H9 (cell line): ENCODE measurements at places on chromosomes 7 and 10.
A peak's percentile ranks its signal among the peaks of the same experiment; 100 is the strongest.

DNA sequence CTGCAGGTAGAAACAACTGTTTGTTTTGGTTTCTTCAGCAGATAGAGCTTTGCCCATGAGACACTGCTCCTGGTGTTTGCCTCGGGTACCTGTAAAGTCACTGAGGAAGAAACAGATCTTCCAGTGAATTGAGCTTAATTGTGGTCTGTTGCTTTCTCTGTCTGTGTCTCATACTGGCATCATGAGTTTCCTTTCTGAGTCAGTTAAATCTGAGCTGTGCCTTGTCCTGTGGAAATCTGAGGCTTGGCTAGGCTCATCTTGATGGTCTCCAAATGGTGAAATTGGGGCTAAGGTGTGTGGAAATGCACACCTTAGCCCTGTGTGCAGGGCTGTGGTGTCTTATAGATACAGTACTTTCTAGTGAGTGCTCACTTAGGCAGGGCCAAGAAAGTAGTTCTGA is 67.4 kb downstream of the GBF1 start:
- no peak for DNase-seq

DNA sequence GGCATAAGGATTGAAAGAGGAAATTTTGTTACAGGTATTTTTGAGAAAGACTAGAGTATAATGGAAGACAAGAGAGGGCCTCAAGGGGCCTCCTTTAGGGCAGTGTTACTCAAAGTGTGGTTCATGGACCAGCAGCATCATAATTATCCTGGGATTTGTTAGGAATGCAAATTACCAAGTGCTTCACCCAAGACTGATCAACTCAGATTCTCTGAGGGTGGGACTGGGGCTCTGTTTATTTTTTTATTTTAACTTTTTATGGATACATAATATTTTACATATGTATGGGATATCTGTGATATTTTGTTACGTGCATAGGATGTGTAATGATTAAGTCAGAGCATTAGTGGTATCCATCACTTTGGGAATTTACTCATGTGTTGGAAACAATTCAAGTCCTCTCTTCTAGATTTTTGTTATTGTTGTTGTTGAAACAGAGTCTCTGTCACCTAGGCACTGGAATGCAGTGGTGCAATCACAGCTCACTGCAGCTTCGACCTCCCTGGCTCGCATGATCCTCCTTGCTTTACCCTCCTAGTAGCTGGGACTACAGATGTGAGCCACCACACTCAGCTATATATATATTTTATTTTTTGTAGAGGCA is 2.2 kb upstream of the KCTD7 start:
- DNase-seq = no peak

GRCh38 chr10:47109906-47110305 is 190.1 kb upstream of the GDF10 start:
- DNase-seq = no peak

DNA sequence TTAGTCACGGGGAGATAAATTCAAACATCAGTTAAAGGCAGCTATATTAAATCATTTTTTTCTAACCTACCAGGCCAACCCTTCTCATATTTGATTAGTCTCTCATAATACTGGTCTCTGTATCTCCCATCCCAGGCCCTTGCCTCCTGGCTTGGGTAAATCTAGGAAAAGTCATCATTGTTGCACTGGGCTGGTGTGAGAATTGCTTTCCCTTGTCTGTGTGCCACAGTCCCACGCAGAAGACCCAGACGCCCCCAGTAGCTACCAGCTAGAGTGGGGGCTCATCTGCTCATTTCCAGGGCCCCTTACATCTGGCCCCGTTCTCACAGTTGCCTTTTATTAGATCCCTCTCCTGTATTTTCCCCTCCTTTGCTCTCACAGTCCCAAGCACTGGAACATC is 67.6 kb upstream of the VIPR2 start:
- no peak for DNase-seq

DNA sequence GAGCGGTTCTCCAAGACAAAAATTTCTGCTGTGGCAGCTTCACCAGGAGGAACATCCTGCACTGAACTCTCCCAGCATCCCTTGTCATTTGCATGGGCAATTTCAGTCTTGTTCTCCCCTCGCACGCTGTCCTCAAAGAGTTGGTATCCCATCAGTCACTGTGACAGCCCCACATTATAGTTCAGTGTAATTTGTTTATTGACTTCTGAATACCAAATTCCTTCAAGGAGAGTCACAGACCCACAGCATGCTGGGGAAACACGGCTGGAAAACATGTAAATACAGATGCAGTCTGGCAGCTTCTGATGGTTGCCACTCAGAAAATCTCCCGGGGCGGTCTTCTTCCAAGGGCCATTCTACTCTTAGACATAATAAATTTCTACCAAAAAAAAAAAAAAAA is 151.0 kb upstream of the NEBL start:
- no peak for DNase-seq

- peak; percentile 85 for DNase-seq
Measured at GRCh38 chr7:4479367-4480039, 202.6 kb upstream of the FOXK1 start.

GRCh38 chr10:52571018-52571417 is 201.6 kb downstream of the MBL2 start:
- no peak for DNase-seq

DNA sequence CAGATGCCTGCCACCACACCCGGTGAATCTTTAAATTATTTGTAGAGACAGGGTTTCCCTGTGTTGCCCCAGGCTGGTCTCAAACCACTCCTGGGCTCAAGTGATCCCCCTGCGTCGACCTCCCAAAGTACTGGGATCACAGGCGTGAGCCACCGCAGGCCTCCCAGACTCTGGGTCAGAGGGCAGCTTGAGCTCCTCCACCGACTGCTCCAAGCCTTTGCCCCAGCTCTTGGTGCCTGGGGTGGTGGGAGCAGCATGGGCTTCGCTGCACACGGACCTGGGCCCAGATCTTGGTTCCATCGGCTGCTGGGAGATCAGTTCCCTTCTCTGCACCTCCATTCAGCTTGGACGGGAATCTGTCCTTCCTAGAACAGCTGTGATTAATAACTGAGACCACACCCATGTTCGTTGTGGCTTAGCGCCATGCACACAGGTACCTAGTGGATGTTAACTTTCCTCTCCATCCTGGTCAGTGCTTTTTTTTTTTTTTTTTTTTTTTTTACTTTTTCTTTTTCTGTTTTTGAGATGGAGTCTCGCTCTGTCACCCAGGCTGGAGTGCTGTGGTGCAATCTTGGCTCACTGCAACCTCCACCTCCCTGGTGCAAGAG is 125.3 kb downstream of the CUX1 start:
- DNase-seq = no peak

DNA sequence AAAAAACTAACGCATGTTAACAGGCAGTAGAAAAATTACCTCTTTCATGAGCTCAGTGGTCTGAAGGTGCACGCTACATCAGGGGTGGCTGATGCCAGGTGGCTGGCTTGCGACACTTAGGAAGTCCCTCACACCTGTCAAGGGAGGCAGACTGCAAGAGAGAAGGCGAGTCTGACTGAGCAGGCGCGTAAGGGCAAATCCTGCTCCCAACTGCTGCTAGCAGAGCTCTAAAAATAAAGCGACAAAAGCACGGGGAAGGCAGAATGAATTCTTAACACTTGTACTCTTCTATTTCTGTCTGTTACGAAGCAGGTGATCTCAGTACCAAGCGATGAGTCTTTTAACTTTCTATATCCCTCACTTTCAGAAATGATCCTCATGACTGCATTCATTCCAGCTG is 33.1 kb downstream of the CACNA2D1 start:
- DNase-seq = no peak

- no peak for DNase-seq
Measured at GRCh38 chr7:149310990-149311573, 49.1 kb downstream of the ZNF783 start.

DNA sequence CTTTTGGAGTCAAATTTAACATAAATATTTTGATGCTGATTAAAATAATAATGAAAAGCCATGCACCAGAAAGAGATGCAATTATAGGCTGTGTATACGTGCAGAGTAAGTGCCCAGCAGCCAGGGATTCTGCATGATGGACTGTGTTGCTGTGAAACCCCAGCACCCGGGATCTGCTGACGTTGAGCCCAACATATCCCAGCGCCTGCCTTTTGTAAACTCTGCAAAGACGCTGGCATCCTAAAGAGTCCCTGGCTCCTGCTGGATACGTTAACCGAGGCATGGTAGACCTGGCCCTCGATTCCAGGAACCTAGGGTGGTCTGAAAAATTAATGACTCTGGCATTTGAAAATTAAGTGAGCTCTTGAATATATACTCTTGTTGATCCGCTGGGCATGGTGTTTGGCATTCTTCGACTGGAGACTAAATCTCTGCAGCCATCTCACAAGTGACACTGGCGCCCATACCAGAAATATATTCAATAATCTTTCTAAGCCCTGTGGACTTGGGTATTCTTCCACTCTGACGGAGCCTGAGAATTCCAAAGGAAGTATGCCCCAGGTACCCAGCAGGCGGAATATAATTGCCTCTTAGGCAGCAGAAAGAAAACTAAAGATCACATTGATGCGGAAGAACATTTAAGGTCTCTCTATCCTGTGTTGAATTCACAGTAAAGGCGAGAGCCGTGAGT is 191.2 kb upstream of the SH2B2 start:
- peak; percentile 17 for DNase-seq

DNA sequence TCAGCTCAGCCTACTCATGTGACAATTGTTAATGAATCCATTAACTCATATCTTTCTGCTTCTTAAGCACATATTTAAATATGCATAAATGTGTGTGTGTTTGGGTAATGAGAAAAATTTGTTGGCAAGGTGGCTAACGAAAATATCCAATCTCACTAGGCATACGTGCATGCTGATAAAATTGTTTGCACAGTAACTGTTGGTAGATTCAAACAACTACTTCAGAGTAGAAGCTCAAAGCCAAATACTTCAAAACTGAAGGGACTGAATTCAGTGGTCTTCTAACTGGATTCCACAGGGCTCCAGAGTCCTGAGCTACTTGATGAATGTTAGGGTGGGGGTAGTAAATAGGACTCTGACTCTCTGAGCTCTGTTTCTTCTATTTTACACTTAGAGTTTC is 757.0 kb downstream of the GRM8 start:
- no peak for DNase-seq

GRCh38 chr10:43354330-43354635 is 17.2 kb upstream of the FXYD4 start:
- no peak for DNase-seq

DNA sequence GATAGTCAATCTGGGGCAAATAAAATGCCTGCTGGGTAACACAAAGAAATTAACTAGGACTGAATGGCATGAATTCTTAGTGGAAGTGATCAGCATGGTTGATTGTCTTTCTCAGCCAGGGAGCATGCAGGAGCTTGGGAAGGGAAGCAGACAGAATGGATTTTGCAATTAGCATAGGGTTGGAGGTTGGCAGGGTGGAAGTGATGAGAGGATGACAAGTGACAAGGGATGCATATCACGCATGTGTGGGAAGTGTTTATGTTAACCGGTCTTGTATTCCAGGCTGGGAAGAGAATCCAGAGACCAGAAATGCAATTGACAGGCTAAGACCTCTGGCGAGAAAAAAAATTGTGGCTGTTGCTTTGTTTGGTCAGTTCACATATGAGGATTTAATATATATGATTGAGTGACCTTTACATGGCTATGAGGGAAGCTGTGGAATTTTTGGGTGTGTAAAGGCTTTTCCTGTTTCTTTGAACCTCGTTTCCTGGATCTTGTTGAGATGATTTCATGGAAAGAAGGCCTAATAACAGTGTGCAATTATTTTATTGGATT is 8.3 kb downstream of the MDFIC start:
- peak; percentile 50 for DNase-seq

GRCh38 chr10:118957443-118957825 is 72.1 kb upstream of the NANOS1 start:
- peak; percentile 20 for DNase-seq

- DNase-seq = no peak
Measured at GRCh38 chr10:132422903-132423825, 26.2 kb downstream of the PWWP2B start.

DNA sequence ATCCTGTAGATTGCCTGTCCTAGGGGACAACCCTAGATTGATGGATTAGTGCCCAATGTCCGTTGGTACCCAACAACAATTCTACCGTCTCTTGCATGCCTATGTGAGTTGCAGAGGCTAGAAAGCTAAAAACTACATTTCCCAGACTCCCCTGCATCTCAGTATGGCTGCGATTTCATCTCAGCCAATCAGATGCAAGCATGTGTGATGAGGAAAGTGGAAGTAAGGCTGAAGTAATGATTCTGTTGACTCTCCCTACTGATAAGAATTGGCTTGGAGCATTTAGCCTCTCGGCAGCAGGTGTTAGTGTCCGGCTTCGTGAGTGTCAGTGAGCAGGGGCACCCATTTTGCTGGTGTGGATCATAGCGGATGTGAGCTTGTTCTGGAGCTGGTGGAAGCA is 171.9 kb downstream of the FGFR2 start:
- DNase-seq = peak; percentile 52

- no peak for DNase-seq
Measured at GRCh38 chr10:77111611-77112550, 525.7 kb downstream of the KCNMA1 start.

DNA sequence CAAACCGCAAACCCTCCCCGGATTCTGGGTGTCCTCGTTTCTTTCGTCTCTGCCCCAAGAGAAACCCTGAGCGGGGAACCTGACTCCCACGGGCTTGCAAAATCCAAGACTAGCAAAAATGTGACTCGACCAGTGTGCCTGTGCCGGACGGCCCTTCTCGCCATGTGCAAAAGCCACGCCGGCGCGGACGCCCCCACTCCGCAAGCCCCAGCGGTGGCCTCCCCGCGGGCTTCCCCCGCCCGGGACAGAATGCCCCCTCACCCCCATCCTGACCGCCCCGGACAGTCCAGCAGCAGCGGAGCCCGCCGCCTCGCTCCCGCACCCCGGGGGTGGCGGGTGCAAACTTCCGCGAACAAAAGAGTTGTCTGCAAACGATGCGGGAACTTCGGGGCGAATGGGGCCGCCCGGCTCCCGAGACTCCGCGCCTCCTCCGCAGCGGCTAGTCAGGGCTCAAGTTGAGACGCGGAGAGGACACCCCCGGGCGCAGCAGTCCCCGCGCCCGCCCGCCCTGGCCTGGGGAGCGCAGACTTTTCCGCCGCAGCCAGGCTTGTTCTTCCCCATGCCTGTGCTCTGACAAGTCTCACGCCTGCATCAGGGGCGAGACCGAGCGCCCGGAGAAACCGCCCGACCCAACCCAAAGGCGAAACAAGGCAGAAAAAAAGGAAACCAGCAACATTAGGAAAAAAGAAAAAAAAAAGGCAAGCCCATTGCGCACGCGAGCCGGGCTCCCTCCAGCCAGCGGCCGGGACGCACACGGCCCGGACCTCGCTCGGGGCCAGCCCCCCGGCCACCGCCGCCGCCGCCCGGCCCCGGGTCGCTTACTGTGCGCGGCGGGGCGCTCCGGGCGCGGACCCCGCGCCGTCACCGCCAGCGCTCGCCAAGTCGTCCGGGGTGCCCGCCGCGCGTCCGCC is 732 bp downstream of the FAM53B start:
- DNase-seq = no peak

GRCh38 chr7:75694638-75695399 is 43.9 kb downstream of the HIP1 start:
- DNase-seq = no peak

- DNase-seq = no peak
Measured at GRCh38 chr7:95304990-95305389, 19.3 kb downstream of the PON1 start.

DNA sequence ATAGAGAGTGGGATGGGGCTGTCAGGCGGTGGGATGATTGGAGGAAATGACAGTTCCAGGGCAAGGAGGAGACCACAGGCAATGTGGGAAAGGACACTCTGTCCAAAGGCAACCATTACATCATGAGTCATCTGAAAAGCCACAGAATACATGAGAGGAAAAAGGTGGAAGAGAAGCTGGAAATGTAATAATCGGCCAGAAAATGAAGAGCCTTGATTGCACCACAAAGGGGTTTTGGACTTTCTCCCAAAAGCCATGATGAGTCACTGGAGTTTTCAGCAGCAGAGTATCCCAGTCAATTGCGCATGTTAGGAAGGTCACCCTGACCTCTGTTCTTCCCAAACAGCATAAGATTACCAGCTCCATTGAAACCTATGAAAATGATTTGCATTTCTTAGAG is 222.0 kb downstream of the LHFPL3 start:
- no peak for DNase-seq
